ENCODE measurements at places on chromosomes 2 and 18.

DNA sequence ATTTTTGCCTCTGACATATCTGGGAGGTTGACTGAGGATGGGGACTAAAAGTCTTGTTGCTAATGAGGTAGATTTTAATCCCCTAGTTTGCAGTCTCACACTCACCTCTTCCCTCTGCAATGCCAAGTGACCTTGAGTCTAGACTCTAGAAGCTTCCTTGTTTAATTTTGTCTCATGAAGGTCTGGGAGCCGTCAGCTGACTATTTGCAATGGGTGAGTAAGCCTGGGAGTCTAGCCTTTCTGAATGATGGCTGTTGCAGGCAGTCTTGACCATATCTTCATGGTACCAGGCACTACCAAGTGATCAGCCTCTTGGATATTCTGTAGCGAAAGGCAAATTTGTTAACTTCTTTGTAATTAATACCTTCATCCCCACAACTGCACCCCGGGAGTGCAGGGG is 61.2 kb downstream of the ARHGAP15 start:
- no peak for DNase-seq

DNA sequence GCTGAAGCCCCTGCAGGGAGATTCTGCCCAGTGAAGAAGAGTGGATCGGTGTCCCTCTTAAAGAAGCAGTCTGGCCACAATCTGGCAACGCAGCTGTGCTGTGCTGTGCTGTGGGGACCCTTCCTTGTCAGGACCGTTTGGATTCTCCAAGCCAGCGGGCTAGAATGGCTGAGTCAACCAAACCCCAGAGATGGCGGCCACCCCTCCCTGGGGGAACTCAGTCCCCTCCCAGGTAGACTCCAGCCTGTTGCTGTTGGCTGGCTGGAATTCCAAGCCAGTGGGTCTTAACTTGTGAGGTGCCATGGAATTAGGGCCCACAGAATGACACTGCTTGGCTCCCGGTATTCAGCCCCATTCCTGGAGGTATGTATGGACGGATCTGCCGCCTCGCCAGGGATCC is 62.3 kb downstream of the MMADHC start:
- DNase-seq, result no peak

DNA sequence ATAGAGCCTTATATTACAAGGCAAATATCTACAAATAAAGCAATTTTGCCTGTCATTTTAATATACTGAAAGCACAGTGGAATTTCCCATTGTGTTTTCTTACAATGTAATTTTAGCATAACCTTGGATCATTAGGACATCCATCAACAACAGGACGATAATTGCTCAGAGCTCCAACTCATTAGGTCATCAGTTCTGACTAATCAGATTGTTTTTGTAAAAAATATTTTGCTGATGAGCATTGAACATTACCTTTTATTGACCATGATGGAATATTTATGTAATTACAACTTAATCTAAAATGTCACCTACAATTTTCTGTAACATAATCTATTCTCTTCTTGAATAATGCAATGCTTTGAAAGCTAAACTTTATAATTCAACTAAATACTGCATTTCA is 215.3 kb upstream of the DSEL start:
- no peak for DNase-seq

- DNase-seq, result no peak
Observed at GRCh38 chr18:22399949-22400348, 17.8 kb downstream of the CTAGE1 start.

DNA sequence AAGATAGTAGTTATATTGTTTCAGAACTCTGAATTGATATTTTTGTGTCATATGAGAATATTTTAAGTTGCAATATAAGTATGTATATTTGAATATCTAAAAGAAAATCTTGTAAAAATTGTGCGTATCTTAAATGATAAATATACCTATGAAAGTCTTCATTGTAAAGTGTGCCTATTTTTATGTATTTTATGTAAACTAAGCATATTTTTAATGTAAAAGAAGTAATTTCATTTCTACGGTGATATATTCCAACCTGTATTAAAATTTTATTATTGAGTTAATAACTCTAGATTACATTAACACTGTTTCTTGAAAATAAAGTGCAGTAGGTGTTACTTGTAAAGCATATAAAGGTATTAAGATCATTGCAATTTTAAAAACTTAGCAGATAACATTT is 233.4 kb downstream of the PHLPP1 start:
- DNase-seq, result no peak

- no peak for DNase-seq
Observed at GRCh38 chr2:64952511-64953482, 36.4 kb upstream of the SLC1A4 start.

- DNase-seq, result no peak
Observed at GRCh38 chr2:45981384-45981930, 315.8 kb upstream of the EPAS1 start.

- DNase-seq, result no peak
Observed at GRCh38 chr2:162838136-162838497, 450 bp downstream of the KCNH7 start.

DNA sequence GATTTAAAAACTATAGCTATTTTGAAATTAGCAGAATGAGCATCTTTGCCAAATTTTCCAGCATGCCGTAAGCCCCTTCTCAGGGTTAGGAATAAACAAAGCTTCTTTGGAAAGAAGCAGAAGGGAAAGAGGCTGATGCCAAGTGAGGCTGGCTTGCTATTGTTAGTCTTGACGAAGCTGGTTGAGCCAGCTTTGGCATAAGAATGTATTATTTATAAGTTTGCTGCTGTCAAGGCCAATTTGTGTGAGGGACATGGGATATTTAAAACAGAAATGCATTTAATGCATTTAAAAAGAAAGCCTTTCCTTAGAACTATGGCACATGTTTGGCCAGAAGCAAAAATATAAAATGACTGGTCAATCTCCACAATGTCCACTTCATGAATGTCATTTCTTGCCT is 52.5 kb upstream of the TTN start:
- DNase-seq, result no peak

DNA sequence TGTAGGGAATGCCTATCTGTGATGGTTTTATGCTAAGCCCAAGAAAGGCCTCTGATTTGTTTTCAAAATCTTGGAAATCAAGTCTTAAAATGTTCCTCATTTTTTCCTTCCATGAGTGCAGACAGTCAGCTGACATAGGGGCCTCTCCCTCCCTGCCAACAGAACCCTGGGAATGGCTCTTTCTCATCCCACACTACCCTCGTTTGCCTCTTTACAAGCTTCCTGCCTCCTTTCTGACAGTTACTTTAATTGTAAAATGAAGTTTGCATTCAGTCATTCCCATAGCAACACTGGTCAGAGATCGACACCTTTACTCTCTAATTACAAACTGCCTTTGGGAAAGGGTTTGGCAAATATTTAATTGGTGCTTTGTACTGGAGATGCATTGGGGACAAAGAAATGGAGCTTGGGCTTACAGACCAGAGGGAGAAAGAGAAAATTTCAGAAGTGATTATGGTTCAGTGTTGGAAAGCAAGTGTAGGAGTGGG is 25.4 kb downstream of the KIF5C start:
- no peak for DNase-seq

DNA sequence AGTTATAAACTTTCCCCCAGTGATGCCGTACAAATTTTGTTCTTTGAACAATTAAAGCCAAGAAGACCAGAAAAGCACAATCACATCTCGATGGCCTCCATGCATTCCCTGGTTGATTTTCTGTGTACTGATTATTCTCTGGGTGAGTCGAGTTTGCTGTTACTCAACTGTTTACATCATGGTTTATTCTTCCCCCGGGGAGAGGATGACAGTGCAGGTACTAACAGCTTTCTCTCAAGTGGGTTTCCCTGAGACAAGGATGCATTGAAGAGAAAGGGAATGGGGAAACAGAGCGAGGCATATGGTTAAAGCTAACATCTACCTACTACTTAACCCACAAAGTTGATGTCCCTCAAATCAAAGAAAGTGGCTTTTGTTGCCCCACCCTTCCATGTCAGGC is 410.8 kb upstream of the FANCL start:
- DNase-seq, result no peak

DNA sequence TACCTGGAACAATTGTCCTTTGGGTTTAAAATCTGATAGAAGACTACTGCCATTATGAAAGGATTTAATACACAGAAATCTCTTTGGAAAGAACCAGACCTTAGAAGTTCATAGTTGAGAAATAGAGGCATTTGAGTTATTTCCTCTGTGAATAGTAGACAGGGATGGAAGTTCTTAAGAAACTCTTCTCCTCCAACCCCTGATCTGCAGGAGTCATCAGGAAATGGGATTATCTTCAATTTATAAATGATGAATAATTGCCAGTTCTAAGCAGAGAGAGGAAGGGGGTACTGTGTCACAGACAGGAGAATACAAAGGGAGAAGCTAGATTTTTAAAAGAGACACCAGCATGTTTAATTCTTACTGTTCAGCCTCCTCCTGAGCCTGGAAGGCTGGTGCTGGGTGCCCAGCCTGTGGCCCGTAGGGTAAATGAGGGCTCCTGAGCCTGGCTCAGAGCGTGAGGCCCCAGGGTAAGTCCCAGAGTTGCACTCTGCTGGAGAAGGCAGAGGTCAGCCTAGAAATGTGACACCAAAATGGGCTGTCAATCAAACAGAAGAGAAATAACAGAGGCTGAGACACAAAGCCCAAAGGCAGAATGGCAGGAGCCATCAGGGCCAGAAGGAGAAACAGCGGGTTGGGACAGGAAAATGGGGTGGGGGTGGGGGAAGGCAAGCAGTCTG is 58.2 kb upstream of the PKDCC start:
- no peak for DNase-seq

DNA sequence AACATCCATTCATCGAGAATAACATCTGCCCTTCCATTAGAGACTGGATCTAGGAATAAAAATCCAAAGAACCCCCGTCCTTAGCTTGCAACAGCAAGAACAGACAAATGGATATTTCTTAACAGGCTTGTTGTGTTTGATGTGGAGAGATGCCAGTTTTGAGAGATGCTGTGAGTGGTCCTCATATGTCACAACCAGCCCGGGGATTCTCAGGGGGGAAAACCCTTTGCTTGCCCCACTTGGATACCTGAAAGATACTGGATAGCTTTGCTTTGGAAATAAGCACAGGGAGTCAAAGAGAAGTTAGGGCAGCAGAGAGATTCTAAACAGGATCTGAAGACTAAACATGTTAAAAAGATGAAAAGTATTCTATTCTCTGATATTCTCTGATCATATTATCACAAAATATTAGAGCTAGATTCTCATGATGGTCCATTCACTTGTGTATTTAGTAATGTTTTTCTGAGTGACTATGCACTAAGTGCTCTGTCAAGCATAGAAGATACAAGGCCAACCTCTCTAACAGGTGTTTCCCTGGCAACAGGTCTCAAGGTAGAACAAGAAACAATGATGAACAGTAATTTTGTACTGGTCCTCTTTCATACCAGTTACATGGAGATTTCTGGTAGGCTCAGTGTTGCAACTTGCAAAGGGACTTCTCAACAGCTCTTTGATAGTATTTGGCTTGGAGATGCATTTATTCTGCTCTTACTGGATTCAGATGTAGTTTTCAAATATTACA is 348.2 kb downstream of the MYCN start:
- DNase-seq, result no peak

- DNase-seq, result no peak
Observed at GRCh38 chr2:42901076-42901640, 108.8 kb upstream of the HAAO start.

DNA sequence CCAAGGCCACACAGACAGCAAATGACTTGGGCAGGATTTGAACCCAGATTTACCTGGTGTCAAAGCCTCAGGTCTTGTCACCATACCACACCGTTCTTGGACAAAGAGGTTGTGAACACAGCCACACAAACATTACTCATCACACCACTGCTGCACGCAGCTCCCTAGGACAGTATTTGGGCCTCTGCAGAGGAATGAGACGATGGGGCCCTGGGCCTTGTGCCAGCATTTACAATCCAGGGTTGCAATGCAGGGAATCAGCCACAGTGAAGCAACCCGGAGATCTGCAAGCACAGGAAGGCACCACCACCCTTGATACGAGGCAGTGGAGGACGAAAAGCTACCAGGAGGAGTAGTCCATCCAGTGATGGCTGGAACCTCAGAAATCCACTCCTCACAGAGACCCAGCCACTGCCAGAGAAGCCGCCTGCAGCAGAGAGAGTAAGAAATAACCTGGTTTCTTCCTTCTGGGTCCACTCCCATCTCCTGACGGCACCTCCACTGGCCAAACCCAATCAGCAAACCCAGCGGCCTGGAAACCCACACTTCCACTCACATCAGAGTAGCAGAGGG is 3.7 kb upstream of the MTCL1 start:
- no peak for DNase-seq

DNA sequence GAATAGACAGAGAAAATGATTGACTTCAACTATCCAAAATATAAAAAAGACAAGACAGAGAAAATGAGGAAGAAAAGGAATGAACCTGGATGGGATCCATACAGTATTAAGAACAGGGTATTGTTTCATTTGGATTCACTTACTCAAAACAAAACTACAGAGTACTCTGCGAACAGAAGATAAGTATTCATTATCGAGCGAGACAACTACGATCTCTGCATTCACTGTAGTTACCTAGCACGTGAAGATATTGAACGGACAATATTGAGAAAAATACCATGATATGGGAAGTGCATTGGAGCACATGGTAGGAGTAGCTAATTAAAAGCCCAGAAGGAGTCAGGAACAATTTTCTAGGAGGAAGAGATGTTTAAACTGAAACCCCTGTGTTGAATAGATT is 1.0 kb upstream of the ORC2 start:
- no peak for DNase-seq

DNA sequence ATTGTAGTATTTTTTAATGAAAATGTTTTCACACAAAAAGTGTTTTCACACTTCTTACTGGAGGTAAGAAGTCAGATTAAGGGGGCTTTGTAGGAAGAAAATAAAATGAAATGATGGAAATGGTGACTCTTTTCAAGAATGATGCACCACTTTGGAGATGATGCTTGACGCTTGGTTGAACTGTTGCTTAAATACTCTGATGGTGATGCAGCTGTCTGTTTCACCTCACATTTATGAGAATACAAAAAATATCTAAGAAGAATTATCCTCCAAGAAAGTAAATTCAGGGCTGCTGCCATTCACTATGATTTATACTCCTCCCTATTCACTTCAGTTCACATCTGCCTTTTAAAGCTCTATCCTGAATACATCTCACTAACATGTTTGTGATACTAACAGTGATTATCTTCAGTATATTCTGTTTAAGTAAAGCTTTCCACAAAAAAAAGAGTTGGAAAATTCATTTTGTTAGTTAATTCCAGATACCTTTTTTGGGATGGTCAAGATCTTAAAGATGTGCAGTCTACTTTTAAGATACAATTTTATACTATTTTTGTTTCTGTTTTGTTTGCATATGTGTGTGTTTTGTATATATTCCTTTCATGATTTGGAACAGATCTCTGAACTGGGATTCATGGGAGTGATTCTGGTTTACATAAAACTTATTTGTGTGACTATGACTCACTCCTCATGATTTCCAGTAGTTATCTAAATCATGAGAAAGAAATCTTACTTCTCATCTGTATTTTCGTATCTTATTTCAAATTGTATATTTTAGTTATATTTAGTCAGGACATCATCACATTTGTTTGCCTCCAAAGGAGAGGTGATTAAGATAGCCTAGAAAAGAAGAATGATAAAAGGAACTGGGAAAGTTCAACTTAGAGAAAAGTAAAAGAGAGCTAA is 53.1 kb downstream of the SLC39A10 start:
- DNase-seq, result no peak

DNA sequence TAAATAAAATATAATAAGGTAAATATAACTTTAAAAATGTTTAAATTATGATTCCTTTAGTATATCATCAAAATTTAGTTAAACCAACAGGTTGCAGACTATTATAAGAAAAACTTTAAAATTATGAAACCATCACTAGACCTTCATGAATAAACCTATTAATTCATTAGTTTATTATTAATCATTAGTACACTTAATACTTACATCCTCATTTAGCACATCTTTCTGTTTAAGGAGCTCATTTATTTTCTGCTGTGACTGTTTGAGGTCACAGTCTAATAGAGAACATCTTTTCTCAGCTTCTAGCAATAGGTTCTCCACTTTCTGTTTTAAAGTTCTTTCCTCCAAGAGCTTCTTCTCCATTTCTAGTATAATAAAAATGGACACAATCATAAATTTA is 52.8 kb downstream of the SLC66A3 start:
- DNase-seq, result no peak
